ENCODE measurements at places on chromosomes 3 and 15.
A peak's percentile ranks its signal among the peaks of the same experiment; 100 is the strongest.

- no peak overlapping the region for H3K4me3 ChIP-seq
- H3K4me1 ChIP-seq: no peaks in the 10 kb centered on the region
- H3K36me3 ChIP-seq: peaks cover 8% of the 10 kb centered on the region
- H3K27ac ChIP-seq: no peak overlapping the region
- no peaks in the 10 kb centered on the region for H3K27me3 ChIP-seq
Observed at GRCh38 chr3:14941871-14942270, 5.5 kb upstream of the NR2C2 start.

DNA sequence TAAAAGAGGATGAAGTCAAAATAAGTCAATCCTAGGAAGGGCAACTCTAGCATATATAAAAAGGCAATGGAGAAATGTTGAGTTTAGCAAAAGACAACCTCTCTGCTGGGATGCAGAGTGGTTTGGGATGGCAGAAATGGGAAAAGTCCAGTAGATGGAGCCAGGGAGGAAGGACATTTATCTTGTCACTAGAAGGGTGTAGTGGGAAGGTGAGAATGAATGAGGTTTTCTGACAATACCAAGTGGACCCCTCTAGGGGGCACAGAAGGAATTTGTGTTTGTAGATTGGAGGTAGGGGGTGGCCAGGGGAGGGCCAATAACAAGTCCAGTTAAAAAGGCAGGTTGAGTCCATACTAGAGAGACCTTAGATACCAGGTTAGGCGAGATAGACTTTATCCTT, 80.0 kb downstream of the THSD4 start:
- no peaks in the 10 kb centered on the region for H3K4me1 ChIP-seq
- H3K36me3 ChIP-seq: no peaks in the 10 kb centered on the region
- H3K4me3 ChIP-seq: no peak overlapping the region

DNA sequence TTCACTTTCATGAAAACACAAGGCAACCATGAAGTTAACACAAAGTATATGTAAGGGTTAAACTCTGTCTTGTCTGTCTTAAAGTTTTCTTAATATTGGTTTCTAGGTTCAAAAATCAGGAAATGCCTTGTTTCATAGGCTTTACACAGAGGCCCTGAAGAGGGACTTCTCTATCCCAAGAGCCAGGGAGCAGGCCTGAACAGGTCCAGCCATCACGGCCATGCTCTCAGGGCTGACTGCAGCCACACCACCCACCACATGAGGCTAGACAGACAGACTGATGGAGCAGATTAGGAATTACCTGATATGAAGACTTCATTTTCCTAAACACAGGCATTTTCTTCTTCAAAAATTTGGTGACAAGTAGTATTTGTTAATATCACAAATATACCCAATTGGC, 502.9 kb downstream of the GABRG3 start:
- H3K27ac ChIP-seq: no peak overlapping the region
- H3K27me3 ChIP-seq: no peaks in the 10 kb centered on the region
- no peaks in the 10 kb centered on the region for H3K4me1 ChIP-seq
- H3K4me3 ChIP-seq: no peak overlapping the region
- H3K36me3 ChIP-seq: no peaks in the 10 kb centered on the region

DNA sequence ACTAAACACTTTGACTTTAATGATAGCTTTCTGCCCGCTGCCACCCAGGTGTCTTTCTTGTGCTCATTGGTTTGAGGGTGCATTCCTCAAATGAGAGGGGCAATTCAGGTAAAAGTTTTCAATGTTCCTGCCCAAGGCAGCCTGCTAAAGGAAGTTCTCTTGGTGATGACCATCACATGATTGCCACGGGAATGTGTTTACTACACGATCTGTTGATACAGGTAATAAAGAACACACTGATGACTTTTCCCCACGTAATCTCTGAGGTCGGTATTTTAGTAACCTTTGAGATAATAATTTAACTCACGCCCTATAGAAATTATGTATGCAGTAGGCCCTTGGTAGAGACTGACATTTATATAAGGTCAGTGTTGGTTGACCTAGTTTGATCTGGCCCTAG, 39.3 kb downstream of the FNDC3B start:
- H3K27me3 ChIP-seq: no peaks in the 10 kb centered on the region
- DNase-seq: no peak
- no peak overlapping the region for H3K27ac ChIP-seq
- H3K4me1 ChIP-seq: no peaks in the 10 kb centered on the region

DNA sequence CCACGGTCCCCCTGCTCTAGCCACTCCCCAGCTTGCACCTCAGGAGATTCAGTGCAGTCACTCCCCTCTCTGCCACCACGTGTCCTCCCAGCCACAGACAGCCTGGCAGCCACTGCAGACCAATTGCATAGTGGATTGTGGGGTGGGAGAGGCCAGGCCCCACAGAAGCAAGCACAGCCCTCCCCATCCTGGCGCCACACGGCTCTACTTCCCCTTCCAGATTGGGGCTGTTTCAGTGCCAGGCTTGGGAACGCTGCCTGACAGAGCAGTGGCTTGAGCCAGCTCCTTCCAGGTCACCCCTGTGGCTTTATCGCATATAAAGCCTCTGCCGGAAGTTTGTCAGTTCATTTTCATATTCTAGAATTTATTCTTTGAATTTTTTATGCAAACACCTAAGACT, 90.7 kb downstream of the TMEM266 start:
- no peak for DNase-seq
- no peak overlapping the region for H3K27ac ChIP-seq
- H3K36me3 ChIP-seq: no peaks in the 10 kb centered on the region

DNA sequence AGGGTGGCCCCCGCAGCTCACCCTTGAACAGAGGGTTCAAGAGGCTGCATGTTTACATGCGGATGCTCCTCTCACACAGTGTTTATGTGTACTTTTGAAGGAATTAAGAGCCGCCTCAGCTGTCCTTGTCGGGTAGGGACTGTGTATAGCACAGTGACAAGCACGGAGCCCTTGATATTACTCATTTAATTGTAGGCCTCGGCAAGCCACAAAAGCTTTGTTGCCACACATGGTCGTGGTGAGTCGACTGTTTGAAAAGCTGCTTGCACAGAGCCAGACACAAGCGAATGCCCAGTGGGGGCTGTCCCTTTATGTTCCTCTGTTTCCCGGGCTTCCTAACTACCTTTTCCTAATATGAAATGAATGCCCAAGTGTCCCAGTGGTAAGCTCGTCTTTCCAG, 4.5 kb downstream of the ESYT3 start:
- DNase-seq: no peak
- no peak overlapping the region for H3K27ac ChIP-seq
- peaks cover 45% of the 10 kb centered on the region for H3K4me1 ChIP-seq
- peaks cover 12% of the 10 kb centered on the region for H3K27me3 ChIP-seq
- no peaks in the 10 kb centered on the region for H3K36me3 ChIP-seq

- no peak for DNase-seq
- no peak overlapping the region for H3K4me3 ChIP-seq
- H3K27me3 ChIP-seq: no peaks in the 10 kb centered on the region
- H3K36me3 ChIP-seq: no peaks in the 10 kb centered on the region
- H3K4me1 ChIP-seq: no peaks in the 10 kb centered on the region
Observed at GRCh38 chr3:23389089-23389488, 186.0 kb downstream of the UBE2E2 start.

DNA sequence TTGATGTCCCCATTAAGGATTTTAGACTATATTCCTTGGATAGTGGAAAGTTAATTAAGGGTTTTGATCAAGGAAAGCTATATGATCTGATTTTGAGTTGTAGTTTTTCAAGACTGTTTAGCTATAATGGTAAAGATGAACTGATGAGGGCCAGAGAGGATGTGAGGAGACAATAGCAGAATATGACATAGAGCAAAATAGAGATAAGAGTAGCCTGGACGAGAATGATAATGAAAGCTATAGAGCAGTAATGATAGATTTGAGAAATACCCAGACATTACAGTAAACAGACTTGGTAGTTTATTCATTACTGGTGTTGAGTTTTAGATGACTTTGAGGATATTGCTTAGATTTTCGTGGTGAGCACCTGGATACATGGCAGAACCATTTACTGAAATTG, 3.8 kb downstream of the SUCNR1 start:
- H3K4me3 ChIP-seq: no peak overlapping the region
- no peaks in the 10 kb centered on the region for H3K4me1 ChIP-seq
- H3K36me3 ChIP-seq: no peaks in the 10 kb centered on the region

DNA sequence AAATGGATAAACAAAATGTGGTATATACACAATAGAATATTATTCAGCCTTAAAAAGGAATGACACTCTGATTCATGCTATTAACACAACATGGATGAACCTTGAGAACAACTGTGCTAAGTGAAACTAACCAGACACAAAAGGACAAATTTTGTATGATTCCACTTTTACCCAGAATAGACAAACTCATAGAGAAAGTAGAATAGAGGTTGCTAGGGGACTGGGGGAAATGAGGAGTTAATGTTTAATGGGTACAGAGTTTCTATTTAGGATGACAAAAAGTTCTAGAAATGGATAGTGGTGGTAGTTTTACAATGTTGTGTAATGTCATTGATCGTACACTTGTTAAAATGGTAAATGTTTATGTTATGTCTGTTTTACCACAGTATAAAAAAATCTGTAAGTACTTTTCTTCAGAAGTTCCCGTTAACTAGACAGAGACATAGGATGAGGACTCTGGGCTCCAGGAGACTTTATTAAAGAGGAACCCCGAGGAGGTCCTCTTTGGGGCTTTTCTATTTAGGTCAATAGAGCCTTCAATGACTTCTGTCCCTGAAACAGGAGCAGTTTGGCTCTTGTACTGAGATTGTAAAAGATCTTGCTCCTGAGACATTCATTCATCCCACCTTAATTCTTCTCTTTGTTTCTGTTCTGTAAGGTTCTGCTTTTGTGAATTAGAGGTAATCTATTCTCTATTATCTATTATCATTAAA, 24.5 kb downstream of the ABHD6 start:
- H3K4me3 ChIP-seq: no peak overlapping the region
- H3K4me1 ChIP-seq: peaks cover 4% of the 10 kb centered on the region
- no peak overlapping the region for H3K27ac ChIP-seq
- no peaks in the 10 kb centered on the region for H3K27me3 ChIP-seq
- no peak for DNase-seq

DNA sequence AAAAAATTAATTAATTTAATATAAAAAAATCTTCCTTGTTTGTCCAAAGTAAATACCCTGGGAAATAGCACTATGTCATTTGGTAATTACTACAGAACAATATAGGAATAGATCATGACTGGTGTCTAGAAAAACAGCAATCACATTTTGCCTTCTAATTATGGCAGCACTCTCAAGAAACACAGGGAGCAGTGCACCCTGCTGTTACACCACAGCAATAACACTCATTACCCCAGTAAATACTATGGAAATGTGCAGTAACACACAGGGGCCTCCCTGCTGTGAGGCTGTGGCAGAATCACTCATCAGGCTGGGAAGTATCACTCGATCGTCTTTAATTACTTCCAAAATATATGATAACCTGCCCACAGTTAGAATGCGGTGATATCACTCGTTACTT, 646.0 kb downstream of the TUSC7 start:
- no peak overlapping the region for H3K4me3 ChIP-seq
- no peaks in the 10 kb centered on the region for H3K4me1 ChIP-seq
- no peaks in the 10 kb centered on the region for H3K27me3 ChIP-seq
- H3K27ac ChIP-seq: no peak overlapping the region
- no peaks in the 10 kb centered on the region for H3K36me3 ChIP-seq

DNA sequence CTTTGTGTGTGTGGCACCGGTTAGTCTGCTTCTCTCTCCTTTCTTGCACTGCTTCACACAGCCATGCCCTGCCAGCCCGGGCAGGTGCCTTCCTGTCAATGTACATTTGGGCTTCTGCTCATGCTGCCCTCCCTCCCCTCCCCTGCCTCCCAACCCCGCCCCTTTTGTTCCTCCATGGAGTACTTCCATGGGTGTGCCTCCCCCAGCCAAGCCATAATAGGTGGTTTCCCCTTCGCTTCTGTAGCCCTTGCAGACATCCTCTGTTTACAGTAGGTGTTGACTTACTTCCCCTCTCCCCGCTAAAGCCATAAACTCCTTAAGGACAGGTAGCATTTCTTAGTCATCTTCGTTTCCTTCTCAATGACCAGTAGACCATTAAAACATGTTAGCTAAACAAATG, 31.8 kb upstream of the CRTC3 start:
- H3K27ac ChIP-seq: no peak overlapping the region
- no peak for DNase-seq
- peaks cover 48% of the 10 kb centered on the region for H3K36me3 ChIP-seq
- no peaks in the 10 kb centered on the region for H3K27me3 ChIP-seq

- no peaks in the 10 kb centered on the region for H3K27me3 ChIP-seq
- H3K4me1 ChIP-seq: no peaks in the 10 kb centered on the region
- no peak for DNase-seq
- H3K27ac ChIP-seq: no peak overlapping the region
- no peak overlapping the region for H3K4me3 ChIP-seq
Observed at GRCh38 chr3:187906416-187906815, 161.1 kb upstream of the BCL6 start.

- H3K4me3 ChIP-seq: no peak overlapping the region
- peak; percentile 43 for DNase-seq
- no peaks in the 10 kb centered on the region for H3K36me3 ChIP-seq
- H3K27me3 ChIP-seq: no peaks in the 10 kb centered on the region
Observed at GRCh38 chr3:4894891-4895530, 84.2 kb upstream of the BHLHE40 start.

- no peak overlapping the region for H3K4me3 ChIP-seq
- H3K36me3 ChIP-seq: no peaks in the 10 kb centered on the region
- no peaks in the 10 kb centered on the region for H3K27me3 ChIP-seq
- H3K27ac ChIP-seq: no peak overlapping the region
- no peaks in the 10 kb centered on the region for H3K4me1 ChIP-seq
- DNase-seq: peak; percentile 1
Observed at GRCh38 chr3:167941234-167941995, 154.3 kb downstream of the GOLIM4 start.

- no peak overlapping the region for H3K27ac ChIP-seq
- no peaks in the 10 kb centered on the region for H3K4me1 ChIP-seq
- no peak overlapping the region for H3K4me3 ChIP-seq
- H3K27me3 ChIP-seq: no peaks in the 10 kb centered on the region
- DNase-seq: no peak
- H3K36me3 ChIP-seq: no peaks in the 10 kb centered on the region
Observed at GRCh38 chr15:100863796-100864267, 15.8 kb upstream of the ALDH1A3 start.

DNA sequence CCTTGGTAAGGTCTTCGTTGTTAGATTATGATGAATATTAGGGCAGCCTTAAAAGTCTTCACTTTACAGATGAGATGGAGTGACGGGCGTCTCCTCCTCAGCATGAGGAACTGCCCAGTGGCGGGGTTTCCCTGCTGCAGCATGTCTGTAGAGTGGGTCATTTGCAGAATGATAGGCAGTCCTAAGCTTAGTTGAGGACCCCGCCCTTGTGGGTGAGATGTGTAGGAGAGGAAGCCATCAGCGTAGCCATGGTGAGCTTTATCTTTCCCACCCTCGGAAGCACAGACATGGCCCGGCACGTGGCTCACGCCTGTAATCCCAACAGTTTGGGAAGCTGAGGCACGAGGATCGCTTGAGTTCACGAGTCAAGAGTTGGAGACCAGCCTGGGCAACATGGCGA, 877 bp downstream of the NIT2 start:
- no peak overlapping the region for H3K4me3 ChIP-seq
- peaks cover 5% of the 10 kb centered on the region for H3K36me3 ChIP-seq
- H3K4me1 ChIP-seq: peaks cover 6% of the 10 kb centered on the region

DNA sequence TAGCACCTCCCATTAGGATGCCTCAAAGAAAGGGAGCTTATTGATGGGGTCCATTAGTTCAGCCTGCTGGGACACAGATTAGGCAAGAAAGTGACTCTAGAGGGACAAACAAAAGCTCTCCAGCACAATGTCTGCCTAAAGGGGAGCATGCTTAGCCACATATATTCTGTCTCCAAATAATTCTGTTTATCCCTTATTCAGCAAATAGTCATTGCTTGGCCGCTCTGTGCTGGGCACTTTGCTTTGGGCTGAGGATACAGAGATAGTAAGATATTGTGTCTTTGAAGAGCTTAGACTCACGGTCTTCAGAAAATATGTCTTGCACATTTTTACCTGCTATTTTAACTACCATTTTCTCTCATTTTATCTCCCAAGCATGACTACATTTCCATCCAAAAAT, 159.8 kb downstream of the SYNPR start:
- H3K4me3 ChIP-seq: no peak overlapping the region
- H3K27ac ChIP-seq: no peak overlapping the region
- no peaks in the 10 kb centered on the region for H3K27me3 ChIP-seq
- no peaks in the 10 kb centered on the region for H3K36me3 ChIP-seq

Data from trophoblast cell (in vitro differentiated cells and primary cell).